ENCODE measurements at places on chromosomes 1 and 21.

DNA sequence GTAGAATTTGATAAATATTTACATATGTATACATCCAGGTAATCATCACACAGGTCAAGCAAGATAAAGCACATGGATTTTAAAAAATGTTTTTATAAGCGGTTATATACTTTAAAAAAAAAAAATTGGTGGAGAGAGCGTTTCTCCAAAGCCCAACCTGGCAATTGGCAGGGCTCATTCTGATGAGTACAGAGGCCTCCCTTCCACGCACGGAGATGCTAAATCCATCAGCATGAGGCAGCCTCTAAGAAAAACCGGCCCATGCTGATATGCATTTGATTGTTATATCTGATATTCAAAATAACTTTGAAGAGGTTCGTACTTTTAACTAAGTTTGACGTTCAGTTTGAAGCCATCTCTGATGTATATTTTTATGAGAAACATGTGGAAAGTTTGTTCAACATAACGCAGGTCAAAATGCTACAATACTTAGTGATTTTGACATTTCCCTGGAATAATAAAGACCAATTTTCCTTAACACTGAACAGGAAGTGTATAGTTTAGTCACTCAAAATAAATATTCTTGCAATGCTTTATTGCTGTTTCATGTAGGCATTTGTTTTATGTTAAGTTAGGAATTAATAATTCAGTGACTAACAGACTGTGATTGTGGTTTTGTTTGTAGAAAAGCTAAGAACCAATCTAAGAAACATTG is 151.7 kb downstream of the NR5A2 start:
- DNase-seq: no peak

GRCh38 chr1:32894681-32895080 is 6.5 kb downstream of the TMEM54 start:
- no peak for DNase-seq

GRCh38 chr1:26281971-26282370 is 2.1 kb downstream of the SH3BGRL3 start:
- DNase-seq: peak; percentile 14

DNA sequence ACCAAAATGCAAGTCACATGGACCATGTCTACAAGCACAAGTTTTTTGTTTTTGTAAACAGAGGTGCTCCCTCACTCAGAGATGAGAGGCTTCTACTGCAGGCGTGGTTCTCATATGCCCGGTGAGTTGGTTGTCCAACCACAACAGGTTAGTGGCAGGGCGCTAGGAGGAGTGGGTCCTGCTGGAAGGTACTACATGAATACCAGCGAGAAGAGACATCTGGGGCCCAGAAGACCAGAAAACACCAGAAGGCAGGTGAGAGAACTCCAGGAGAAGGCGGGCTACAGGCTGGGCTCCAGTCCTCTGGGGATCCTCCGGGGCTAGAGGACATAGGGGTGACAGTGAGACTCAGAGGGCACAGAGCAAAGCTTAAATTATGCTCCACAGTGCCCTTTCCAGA is 366.5 kb downstream of the MATN1 start:
- DNase-seq: no peak

DNA sequence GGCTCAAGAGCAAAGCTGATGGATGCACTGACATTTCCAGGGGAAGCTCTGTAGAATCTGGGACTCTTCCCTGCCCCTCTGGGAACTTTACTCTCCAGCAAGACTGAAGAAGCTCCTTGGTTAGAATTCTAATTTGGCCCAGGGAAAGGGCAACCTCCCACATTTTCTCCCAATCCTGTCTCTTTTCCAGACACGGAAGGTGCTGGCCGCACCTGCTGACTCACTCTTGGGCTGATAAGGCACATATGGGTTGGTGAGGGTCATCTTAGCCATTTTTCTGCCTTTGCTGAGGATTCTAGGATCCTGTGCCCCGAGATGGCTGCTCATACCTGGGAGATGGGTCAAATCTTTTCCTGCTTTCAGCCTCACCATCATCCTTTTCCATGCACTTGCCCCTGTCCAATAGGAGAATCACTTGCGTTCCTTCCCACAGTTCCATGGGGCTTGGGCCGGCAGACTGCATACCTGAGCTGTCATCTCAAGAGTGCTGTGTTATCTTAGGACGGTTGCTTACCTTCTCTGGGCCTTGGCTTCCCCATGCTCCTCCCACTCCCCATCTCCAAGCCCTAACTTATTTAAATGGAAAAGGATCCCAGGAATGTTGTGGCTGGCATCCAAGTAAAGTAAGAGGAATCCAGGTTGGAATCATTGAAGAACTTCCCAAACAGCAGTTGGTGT is 1.3 kb downstream of the TINAGL1 start:
- DNase-seq: no peak
